Naive thymus-derived CD4-positive, alpha-beta T cell (primary cell): ENCODE measurements at places on chromosomes 3 and 15. TPM values are rescaled to one million over a fixed set of nuclear protein-coding genes. Genes with fewer than 3 reads are reported as not detected.

- peak; percentile 43 for DNase-seq
These were observed 453.7 kb downstream of the FOXP1 start for GRCh38 chr3:71129611-71130431.

Gene LIPC
- total RNA-seq, result 0.57 TPM

- DNase-seq, result no peak
These were observed 13.4 kb upstream of the CTDSPL2 start for GRCh38 chr15:44414001-44414400.

- no peak for DNase-seq
These were observed 10.2 kb upstream of the DHX30 start for GRCh38 chr3:47792699-47793098.

DNA sequence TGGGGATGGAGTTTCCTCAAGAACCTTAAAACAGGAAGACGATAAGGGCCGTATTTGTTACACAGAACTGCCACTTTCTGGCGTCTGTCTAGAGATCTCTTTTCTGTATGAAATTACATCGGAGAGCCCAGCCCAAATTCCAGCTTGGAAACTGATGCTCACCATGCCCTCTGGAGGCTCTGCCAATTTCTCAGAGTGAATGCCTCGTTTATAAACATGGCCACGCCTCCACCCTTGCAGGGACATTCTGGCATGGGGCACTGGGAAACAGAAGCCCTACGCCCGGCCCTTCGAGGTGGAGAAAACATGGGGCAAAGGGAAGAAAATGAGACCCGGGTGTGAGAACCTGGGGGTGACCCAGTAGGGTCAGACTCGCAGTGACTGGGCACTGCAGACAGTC is 53.4 kb upstream of the SEC13 start:
- no peak for DNase-seq

DNA sequence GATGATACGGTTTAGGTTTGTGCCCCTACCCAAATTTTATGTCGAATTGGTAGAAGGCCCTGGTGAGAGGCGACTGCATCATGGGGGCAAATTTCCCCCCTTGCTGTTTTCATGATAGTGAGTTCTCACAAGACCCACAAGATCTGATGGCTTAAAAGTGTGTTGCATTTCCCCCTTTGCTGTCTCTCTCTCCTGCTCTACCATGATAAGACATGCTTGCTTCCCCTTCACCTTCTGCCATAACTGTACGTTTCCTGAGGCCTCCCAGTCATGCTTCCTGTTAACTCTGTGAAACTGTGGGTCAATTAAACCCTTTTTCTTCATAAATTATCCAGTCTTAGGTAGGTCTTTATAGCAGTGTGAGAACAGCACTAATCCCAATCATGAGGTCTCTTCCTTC is 381.2 kb downstream of the RSL24D1 start:
- no peak for DNase-seq

DNA sequence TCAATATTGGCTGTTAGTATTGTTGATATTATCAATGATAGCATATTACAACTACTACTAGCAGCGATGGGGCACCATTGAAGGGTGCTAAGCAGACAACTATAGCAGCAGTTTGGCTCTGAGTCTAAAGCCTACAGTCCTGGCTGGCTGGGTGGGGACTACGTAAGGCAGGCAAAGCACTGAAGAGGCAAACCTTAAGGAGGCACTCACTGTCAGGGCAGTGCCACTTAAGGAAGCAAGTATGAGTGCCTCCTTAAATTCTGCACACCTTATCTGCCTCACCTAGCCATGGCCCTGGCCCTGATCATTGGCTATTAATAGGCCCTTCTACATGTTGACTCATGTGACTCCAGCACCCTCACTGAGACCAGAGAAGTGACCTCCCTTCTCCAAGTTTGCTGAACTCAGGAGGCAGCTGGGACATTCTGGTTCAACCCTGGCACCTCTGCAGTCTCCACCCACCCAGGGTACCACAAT is 20.6 kb downstream of the CDCP1 start:
- DNase-seq, result no peak

GRCh38 chr15:77035584-77035983 is 35.3 kb downstream of the TSPAN3 start:
- no peak for DNase-seq

DNA sequence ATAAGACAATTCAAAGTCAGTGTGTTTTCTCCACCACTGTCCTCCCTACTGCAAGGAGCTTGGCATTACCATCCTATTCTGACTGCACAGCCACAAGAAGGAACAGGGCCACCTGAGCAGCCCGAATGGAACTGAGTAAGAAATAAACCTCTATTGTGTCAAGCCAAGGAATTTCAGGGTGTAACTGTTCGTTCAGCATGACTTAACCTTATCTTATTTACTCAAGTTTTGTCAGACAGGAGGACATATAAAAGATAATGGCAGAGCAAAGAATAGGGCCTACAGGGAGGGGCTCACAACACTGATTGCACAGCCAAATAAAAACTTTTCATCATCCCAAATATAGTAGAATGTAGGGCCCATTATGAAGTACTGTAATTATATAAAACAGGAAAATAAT is 236.1 kb downstream of the NEK10 start:
- no peak for DNase-seq

Gene LMOD3
- not detected for total RNA-seq
